Central memory CD8-positive, alpha-beta T cell (primary cell): ENCODE measurements at places on chromosomes 2 and 18.

GRCh38 chr2:214995409-214995808, 143.0 kb downstream of the ABCA12 start:
- no peak overlapping the region for H3K4me3 ChIP-seq
- no peaks in the 10 kb centered on the region for H3K27me3 ChIP-seq
- H3K36me3 ChIP-seq, result no peaks in the 10 kb centered on the region
- DNase-seq, result no peak
- no peak overlapping the region for H3K27ac ChIP-seq

- no peak overlapping the region for H3K4me3 ChIP-seq
- no peaks in the 10 kb centered on the region for H3K4me1 ChIP-seq
- peaks cover 21% of the 10 kb centered on the region for H3K27me3 ChIP-seq
- H3K27ac ChIP-seq, result no peak overlapping the region
- no peak for DNase-seq
- H3K36me3 ChIP-seq, result no peaks in the 10 kb centered on the region
These were observed 54.9 kb upstream of the CAPN13 start for GRCh38 chr2:30862054-30862651.

DNA sequence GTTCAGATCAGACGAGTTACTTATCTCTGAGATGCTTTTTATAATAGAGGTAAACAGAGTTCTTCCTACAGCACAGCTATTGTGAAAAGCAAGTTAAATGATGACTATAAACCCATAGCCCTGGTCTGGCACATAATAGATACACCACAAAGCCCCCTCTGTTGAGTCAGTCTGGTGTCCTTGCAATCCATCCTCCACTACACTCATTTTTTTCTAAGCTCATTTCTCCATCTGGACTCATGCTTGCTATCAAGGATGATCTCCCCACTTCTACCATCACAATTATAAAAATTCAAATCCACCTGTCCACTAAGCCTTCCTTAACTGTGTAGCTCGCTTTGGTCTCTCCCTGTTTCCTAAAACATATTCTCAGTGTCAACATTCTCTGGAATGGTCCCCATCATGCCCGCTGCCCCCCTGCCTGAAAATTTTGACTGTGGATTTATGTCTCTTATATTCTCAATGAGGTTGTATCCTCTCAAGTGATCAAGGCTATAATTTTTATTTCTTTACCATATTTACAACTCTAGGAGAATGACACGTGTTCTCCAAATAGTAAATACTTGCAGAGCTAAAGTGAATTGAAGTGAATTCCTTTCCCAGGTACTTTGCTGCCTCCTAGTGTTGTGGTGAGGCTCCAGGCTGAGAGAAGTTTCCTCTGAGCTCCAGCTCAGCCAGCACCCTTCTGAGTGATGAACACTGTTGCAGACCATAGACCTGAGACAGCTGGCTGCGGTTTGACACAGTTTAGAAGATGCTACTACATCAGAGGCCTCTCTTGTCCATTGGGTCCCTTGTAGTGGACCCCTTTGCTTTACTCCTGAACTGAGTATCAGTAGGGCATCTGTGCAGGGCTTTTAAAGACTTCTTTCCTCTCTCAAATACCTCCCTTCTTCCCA, 108.7 kb downstream of the DPP10 start:
- H3K27ac ChIP-seq, result no peak overlapping the region
- H3K4me1 ChIP-seq, result no peaks in the 10 kb centered on the region
- H3K4me3 ChIP-seq, result no peak overlapping the region
- no peaks in the 10 kb centered on the region for H3K27me3 ChIP-seq

GRCh38 chr18:36015629-36016028, 43.1 kb downstream of the RMP24 start:
- H3K36me3 ChIP-seq, result peaks cover 1% of the 10 kb centered on the region
- H3K27me3 ChIP-seq, result no peaks in the 10 kb centered on the region
- H3K27ac ChIP-seq, result no peak overlapping the region
- DNase-seq, result no peak
- H3K4me1 ChIP-seq, result peaks cover 5% of the 10 kb centered on the region

DNA sequence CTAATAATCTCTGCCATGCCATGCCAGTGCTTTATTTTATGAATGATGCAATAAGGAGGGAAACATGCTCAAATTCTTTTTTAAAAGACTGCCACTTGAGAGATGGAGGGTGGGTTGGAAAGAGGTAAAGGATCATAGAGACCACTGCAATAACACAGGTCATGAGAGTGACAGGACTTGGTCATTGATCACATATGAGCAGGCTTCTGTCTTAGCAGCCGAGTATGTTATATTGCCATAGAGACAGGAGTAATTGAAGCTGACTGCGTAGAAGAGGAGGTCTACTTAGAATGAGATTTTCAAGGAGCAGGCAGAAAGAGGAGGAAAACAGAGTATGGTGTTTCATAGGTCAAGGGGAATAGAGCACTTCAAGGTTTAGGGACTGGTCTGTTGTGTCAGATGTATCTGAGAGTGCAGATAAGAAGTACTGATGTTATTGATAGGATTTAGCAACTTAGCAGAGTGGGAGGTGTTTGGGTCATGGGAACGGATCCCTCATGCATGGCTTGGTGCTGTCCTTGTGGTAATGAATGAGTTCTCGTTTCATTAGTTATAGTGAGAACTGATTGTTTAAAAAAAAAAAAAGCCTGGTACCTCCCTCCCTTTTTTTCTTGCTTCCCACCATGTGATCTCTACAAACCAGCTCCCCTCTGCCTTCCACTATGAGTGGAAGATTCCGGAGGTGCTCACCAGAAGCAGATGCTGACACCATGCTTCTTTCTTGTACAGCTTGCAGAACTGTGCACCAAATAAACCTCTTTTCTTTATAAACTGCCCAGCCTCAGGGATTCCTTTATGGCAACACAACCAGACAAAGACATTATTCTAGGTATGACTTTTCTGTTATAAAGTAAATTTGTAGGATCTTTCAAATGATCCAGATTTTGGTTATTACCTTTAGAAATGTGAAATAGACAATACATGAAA, 32.8 kb downstream of the UGP2 start:
- H3K36me3 ChIP-seq, result peaks cover 14% of the 10 kb centered on the region
- no peak for DNase-seq
- H3K4me3 ChIP-seq, result no peak overlapping the region

DNA sequence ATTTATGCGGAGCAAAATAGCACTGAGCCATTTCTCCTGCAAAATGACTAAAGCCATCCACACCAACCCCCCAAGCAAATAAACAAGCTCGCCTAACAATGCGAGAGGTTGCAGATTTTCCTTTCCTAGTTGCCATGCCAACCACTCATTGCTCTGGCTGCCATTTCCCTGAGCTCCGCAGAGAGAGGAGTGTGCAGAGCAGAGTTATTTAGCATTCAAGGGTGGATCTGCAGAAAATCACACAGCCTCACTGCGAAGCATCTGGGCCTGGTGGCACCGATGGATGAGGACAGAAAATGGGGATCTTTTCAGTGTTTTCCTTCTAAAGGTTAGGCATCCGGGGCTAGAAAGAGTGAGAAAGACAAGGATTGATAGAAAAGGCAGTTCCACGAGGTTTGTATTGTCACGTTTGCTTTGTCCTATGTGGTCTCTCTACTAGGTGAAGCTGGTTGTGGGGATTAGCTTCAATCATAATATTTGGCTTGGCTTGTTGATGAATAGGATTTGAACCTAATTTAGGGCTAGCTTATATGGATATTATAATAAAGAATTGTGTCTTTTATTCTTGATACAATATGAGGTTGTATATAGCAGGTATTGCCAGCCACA, 110.2 kb upstream of the UNC80 start:
- H3K4me1 ChIP-seq, result no peaks in the 10 kb centered on the region
- no peaks in the 10 kb centered on the region for H3K27me3 ChIP-seq
- no peak overlapping the region for H3K4me3 ChIP-seq
- no peaks in the 10 kb centered on the region for H3K36me3 ChIP-seq
- no peak for DNase-seq
- no peak overlapping the region for H3K27ac ChIP-seq

DNA sequence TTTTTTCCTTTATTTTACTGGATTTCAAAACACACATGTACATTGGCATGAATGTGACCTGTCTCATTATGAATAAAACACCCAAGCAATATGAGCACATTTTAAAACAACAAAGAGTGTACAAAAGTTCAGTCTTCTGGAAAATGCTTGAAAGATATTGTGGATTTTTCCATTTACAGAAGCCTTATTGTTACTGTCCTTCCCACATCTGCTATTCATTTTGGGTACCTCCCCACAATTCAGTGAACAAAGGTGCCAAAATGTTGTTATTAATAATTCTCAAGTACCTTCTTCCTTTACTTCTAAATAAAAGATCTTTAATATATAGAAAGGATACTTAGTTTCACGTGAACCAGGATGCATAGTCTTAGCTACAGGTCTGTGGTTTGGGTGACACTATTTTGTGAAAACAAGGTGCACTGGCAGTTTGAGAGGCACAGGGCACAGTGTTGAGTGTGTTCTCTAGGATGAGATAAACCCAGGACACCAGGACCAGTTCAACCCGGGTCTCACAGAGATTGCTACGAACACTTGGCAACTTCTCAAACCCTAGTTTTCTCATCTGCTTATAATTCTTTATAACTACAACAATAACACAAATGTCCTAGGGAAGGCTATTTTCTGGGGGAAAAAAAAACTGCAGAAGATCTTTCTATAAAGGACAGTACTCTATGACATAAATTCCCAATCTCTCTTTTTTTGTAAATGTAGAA, 84.5 kb upstream of the GALNT5 start:
- no peaks in the 10 kb centered on the region for H3K36me3 ChIP-seq
- H3K4me1 ChIP-seq, result no peaks in the 10 kb centered on the region
- H3K27ac ChIP-seq, result no peak overlapping the region
- DNase-seq, result no peak

DNA sequence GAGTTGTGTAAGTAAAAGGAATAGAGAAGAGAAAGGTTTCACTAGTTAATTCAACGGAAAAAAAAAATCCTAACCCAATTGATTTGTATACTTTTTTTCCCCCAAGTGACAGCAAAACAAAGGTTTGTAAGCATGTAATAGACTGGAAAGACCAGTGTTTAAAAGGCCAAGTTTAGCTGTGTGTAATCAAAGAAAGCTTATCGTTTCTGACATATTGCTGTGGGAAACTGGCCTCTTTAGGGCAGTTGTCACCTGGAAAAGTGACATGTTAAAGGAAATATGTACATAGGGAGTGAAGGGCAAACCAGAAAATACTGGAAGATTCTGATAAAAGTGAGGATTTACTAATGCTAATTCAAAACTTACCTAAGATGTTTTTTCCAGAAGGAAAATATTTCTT, 45.9 kb upstream of the EPHA4 start:
- H3K36me3 ChIP-seq, result no peaks in the 10 kb centered on the region
- no peak overlapping the region for H3K4me3 ChIP-seq
- H3K4me1 ChIP-seq, result no peaks in the 10 kb centered on the region
- no peak overlapping the region for H3K27ac ChIP-seq

- DNase-seq, result no peak
- no peak overlapping the region for H3K27ac ChIP-seq
- no peaks in the 10 kb centered on the region for H3K36me3 ChIP-seq
- no peaks in the 10 kb centered on the region for H3K4me1 ChIP-seq
- H3K4me3 ChIP-seq, result no peak overlapping the region
These were observed 8.9 kb upstream of the THUMPD2 start for GRCh38 chr2:39787950-39788349.

DNA sequence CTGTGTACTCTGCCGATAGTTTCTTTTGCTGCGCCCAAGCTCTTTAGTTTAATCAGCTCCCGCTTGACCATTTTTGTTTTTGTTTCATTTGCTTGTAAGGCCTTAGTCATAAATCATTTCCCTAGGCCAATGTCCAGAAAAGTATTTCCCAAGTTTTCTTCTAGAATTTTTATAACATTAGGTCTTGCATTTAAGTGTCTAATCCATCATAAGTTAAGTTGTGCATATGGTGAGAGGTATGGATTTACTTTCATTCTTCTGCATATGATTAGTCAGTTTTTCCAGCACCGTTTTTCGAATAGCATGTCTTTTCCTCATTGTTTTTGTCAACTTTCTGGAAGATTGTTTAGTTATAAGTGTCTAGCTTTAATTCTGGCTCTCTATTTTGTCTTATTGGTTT, 484.8 kb upstream of the CNTNAP5 start:
- H3K4me3 ChIP-seq, result no peak overlapping the region
- H3K36me3 ChIP-seq, result no peaks in the 10 kb centered on the region
- no peaks in the 10 kb centered on the region for H3K4me1 ChIP-seq
- H3K27me3 ChIP-seq, result no peaks in the 10 kb centered on the region
- no peak overlapping the region for H3K27ac ChIP-seq

- DNase-seq, result peak; percentile 39
- no peak overlapping the region for H3K27ac ChIP-seq
- H3K36me3 ChIP-seq, result no peaks in the 10 kb centered on the region
- no peaks in the 10 kb centered on the region for H3K27me3 ChIP-seq
- no peak overlapping the region for H3K4me3 ChIP-seq
These were observed 73.1 kb upstream of the PXDN start for GRCh38 chr2:1817256-1818051.

- no peak overlapping the region for H3K27ac ChIP-seq
- DNase-seq, result no peak
- H3K4me3 ChIP-seq, result no peak overlapping the region
These were observed 78.8 kb upstream of the DTNA start for GRCh38 chr18:34631093-34631966.

GRCh38 chr2:10466801-10467200, 18.7 kb upstream of the ODC1 start:
- H3K27me3 ChIP-seq, result peaks cover 21% of the 10 kb centered on the region
- no peak overlapping the region for H3K4me3 ChIP-seq
- H3K27ac ChIP-seq, result no peak overlapping the region
- DNase-seq, result no peak

- no peaks in the 10 kb centered on the region for H3K36me3 ChIP-seq
- peaks cover 11% of the 10 kb centered on the region for H3K27me3 ChIP-seq
- no peak for DNase-seq
- peaks cover 5% of the 10 kb centered on the region for H3K4me1 ChIP-seq
- no peak overlapping the region for H3K4me3 ChIP-seq
These were observed 20.6 kb downstream of the ERMN start for GRCh38 chr2:157304811-157305722.

DNA sequence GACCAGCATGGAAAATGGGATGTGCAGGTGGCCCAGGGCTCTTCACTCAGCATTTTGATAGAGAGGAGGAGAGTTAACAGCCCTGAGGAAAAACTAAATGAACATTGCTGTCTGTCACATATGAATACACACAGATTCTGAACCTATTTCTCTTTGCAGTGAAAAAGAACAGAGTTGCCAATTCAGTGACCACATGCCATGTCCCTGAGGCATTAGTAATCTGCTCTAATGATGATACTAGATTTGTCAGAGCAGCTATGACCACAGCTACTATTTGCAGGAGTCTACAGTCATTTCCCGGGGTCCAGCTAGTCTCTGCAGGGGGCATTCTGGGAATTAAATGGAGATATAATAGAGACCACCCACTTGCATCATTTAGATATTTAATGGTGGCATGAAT, 267.6 kb downstream of the TMX3 start:
- H3K36me3 ChIP-seq, result no peaks in the 10 kb centered on the region
- H3K27me3 ChIP-seq, result no peaks in the 10 kb centered on the region
- no peak for DNase-seq
